ENCODE measurements at places on chromosomes 11 and 22.

- DNase-seq, result no peak
These were observed 49.6 kb upstream of the ME3 start for GRCh38 chr11:86722006-86722405.

DNA sequence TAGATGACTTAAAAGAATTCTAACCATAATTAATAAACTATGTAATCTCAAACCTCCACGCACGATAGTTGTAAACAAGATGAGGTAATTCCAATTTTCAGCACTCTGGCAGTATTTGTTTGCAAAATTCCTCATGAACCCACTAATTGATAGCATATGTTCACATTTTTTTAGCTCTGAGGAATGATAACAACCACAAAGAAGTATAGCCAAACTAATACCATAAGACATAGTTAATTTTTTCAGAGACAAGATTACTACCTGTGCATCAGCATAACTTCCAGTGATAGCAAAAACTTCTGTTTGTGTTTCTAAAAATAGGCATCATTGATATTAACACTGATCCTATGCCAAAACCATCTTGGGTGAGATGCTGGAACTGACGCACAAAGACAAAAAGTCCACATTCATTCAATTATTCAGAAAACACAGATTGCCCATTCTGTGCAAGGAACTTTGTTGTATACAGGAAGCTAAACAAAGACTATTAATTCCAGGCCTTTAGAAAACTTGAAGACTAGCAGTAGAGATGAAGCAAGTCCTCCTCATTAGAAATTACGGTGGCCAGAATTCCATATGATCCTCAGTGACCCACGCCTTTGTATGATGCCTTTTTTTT, 57.7 kb downstream of the PDGFD start:
- DNase-seq, result no peak

DNA sequence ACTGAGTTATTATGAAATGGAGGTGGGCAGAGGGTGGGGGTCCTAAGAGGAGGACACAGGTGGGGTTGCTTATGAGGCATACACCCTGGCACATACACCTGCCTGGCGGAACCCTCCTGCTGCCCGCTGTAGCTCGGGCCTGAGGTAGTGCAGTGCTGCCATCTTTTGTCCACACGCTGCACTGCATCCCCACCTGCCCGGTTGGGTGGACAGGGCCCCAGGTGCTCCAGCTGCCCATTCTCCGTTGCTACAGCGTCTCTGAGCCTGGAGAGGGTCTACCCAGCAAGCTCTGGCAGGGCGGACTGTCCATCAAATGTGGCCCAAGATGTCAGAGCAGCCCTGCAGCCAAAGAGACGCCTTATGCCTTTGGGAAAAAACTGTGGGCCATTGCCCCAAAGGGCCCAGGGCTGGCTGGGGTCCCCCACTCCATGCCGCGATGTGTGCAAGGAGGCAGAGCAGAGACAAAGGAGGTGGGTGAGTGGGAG, 131.2 kb downstream of the BUD13 start:
- DNase-seq, result no peak

DNA sequence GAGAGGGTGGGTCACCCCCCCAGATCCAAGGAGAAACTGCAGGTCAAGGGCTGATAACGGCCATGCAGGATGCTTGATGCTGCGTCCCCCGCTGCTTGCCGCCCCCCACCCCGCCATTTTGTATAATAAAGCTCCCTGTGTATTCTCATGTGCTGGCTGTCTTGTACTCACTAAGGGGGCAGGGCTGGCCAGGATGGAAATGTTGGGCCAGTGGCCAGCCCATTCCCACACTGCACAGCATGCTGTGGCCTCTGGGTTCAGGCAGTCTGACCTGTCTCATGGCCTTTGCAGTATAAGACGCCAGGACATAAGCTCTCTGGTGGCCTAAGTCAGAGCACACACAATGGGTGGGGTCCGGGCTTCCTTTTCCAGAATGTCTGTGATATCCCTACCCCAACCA, 421 bp upstream of the PRR33 start:
- no peak for DNase-seq

GRCh38 chr11:95283650-95284049, 52.6 kb upstream of the SESN3 start:
- no peak for DNase-seq

DNA sequence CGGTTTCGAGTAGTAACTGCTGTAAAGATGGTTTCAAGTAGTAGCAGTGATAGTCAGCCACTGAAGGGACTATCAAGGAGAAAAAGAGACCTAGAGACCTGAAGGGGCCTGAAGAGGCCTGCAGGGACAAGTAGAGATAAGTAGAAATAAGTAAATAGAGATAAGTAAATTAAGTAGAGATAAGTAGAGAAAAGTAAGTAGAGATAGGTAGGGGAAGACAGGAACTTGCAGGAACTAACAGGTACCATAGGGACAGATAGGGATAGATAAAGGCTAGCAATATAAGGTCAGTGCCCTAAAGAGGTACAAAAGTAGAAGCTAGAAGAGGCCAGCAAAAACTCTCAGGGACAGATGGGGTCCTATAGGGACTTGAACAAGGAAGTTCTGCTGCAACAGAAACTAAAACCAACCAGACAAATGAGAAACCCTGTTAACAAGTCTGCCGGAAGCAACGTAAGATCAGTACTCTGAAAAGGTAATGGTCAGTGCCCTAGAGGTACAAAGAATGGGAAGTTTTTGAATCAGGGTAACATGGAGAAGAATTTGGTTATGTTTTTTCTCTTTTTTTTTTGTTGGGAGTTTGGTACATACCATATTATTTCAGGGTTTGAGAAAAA, 9.6 kb upstream of the SC5D start:
- DNase-seq, result no peak

DNA sequence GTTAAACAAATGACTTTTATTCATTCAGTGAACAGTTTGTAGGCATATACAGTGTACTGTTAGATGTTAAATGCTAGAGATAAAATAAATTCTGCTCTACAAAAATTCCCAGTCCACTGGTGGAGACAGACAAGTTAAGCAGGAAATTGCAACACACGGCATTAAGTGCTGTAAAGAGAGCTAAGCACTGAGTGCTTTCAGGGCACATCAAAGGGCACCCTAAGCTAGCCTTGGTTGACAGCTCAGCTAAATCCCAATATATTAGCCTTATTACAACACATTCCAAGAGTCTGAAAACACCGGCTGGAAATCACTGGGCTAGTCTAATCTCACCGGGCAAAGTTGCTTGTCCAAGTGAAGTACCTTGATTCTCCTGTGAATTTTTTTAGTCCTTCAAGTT, 55.1 kb downstream of the NOX4 start:
- DNase-seq, result no peak

- no peak for DNase-seq
These were observed 614 bp downstream of the ANO3 start for GRCh38 chr11:26332572-26332915.

DNA sequence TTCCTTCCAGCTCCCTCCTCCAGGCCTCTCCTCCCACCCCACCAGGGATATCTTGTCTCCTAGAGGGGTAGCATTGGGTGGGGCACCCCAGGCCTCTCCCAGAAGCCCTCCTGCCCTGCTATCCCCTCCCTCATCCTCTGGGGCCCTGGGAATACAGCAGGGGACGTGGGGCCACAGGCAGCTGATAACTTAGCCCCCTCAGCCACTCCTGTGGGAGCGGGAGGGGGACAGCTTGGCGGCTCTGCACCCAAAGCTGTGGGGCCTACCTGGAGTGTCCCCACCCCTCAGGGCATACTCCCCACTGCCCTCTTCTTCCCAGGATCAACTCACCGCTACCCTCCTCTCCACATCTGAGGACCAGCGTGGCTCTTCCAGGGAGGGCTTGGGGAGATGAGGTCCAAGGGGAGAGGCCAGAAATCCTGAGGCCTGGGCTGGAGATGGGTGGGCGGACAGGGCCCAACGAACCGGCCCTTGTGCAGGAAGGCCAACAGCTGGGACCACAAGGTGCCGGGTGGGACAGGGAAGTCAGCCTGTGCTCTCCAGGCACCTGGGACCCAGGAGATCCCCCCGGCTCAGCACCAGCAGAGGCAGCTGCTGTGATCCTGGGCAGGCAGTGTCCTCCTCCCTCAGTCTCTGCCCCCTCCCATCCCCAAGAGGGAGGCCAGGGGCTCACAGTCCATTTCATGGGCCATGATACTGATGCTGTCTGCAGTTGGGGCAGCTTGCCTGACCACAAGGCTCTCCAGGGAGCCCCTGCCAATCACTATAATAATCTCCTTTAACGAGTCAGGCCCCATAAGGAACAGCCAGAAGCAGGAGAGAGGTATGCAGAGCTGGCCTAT, 23.2 kb downstream of the NEAT1 start:
- no peak for DNase-seq

DNA sequence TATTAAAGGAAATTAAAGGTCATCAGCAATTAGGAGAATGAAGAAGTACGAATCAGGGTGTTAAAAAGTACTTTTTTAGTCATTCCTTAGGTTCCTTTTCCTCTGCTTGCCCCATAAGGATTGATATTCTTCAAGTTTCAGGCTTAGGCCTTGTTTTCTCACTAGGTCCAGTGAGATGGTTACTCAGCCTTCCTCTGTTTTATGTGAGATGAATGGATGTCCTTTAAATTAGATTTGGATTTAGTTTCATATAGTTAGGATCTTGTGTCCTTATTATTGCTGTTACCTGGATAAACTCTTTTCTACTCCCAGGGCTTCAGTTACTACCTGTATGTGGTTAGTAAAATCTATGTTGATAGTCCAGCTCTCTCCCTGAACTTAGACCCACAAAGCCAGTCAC, 29.2 kb downstream of the FAR1 start:
- DNase-seq, result no peak

DNA sequence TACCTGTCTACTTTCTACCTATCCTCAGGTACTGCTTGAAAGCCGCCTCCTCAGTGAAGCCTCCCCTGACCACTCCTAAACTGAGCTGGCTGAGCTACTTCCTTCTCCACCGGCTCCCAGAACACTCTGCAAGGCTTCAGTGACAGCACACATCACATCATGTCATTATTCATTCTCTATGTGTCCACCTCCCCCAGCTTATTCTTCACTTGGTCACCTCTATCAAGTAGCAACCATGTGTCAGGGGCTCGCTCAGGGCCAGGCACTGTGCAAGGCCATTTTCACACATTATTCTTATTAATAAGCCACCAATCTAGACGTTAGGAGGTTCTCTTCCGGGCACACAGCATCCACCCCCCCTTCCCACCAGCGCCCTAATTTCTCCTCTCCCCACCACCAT, 3.7 kb upstream of the ELFN2 start:
- no peak for DNase-seq

- DNase-seq, result no peak
These were observed 71.6 kb upstream of the GAB2 start for GRCh38 chr11:78489184-78489583.

DNA sequence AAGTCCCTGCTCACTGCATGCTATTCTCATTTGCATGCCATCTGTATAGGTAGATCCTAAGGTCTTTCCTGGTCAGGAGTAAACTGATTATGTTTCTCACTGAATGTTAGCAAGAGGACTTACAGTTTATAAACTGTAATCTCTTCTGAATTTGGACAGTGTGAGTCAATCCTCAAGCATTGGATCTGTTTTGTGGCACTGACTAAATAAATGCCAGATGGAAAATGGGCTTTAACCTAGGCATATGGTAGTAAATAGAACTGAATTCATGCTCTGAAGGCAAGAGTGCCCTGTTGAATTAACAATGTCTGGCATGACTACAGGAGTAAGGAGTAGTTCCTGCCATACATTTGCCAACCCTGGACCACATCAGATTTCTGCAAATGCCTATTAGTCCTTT, 11.4 kb downstream of the FAM181B start:
- DNase-seq, result no peak

DNA sequence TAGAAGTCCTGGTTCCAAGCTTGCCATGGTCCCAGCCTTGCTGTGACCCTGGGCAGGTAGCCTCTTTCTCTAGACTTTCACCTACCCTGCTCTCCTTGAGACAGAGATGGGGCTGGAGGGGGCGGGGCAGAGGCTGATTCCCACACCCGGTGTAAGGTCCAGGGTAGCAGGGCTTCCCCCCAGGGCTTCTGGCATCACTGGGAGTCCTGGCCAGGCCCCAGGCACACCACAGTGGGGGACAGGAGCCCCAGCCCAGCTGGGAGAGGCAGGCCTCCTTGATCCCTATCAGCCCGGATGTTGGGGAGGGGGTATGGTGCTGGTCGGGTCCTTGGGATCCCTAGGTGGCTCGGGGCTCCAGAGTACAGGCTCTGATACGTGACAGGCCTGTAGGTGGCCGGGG, 1.7 kb upstream of the NUDT8 start:
- DNase-seq, result no peak

DNA sequence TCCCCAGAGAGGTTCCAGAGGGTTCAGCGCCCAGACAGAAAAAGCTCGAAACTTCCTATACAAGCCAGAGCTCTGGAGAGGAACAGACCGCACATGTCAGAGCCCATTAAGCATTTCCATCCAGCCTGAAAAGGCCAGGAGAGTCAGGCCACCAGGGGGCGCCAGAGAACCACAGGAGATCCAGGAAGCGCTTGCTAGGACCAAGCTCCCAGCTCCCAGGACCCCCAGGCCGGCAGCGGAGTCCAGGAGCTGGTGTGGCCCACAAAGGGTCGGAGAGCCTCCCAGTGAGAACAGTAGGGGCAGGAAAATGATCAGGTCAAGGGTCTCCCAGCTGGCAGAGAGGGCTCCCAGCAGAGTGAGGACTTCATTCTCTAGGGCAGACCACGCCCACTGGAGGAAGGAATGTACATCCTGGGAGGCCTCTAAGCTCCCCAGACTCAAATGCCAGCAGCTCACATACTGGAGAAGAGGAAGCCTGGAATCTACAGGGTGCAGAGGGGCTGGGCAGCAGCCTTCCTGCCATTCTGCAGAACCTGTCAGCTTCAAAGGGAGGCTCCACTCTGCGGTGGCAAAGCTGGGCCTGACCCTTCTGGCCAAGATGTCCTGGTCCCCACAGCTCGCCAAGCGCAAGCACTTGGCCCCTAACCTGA, 2.1 kb upstream of the MEI1 start:
- peak; percentile 81 for DNase-seq

GRCh38 chr11:44357711-44358110, 47.8 kb upstream of the ALX4 start:
- DNase-seq, result no peak

- DNase-seq, result no peak
These were observed 209.1 kb downstream of the ST3GAL4 start for GRCh38 chr11:126564566-126564965.

GRCh38 chr11:128908391-128909246, 17.5 kb downstream of the KCNJ5 start:
- DNase-seq, result no peak

DNA sequence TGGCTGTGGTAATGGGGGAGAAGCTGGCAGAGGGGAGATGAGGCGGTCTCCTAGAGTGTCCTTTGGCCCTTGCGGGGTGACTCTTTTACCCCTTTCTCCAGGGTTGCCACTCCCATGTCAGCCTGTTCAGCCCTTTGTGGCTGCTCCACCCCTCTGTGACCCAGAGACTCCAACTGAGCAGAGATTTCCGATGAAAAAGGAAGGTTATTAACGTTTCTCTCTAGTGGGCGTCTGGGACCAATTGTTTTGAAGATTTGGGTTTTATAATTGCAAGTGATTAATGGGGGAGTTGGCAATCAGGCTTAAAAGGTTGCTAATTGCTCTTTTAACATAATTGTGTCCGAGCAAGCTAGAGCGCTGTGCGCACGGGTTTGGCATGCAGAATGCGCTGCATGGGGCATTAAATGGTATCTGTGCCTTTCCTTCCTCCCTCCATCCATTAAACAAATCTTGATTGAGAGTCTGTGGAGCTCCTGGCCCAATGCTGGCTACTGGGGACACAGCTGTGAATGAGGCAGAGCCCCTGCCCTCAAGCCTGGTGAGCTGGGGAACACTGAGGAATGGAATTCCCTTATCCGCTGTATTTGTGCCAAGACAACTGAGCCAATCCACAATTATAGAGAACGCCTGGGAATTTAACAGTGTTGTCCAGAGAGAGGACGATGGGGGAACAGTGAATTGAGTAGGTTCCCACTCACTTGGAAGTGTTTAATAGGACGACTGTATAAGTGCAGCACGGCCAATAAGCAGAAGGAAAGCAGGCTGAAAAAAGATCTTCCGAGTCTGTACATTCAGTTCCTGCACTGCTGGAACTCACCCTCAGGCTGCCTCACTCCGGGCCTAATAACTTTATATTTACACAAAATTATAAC, 295.9 kb downstream of the MIAT start:
- no peak for DNase-seq
